GM04503 (cell line): ENCODE measurements at places on chromosomes 2 and 18.
A peak's percentile ranks its signal among the peaks of the same experiment; 100 is the strongest.

- DNase-seq: no peak
Observed at GRCh38 chr2:214575465-214575864, 164.6 kb downstream of the VWC2L start.

- no peak for DNase-seq
Observed at GRCh38 chr2:46471019-46471583, 8.3 kb upstream of the TMEM247 start.

- no peak for DNase-seq
Observed at GRCh38 chr2:172372436-172372835, 55.0 kb upstream of the ITGA6 start.

DNA sequence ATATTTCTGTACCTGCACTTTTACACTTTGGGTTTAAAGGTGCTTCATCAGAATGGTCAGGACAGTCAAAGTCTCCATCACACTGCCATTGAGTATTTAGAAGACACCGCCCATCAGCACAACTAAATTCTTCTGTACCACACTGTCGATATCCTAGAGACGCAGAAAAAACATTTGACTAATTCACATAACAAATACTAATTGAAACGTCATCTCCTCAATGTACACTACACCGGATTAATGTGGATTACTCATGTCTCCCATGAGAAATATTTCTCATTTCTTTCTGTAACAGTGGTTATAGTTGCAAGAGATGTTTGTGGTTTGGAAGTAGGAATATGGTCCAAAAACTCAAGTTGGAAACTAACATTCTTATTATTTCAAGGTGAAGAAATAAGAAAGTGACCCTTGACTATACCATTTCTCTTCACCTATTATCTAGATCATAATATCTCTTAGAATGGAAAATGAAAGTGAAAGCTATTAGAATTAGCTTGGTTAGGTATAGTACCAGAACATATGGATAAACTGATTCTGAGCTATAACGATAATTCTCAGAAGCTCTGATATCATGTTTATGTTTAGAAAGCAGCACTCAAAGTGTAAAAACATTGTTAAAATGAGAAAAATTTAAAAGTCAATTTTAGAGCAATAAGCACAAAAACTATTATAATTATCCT lies 1627.7 kb downstream of the LRP1B start:
- DNase-seq: peak; percentile 65

DNA sequence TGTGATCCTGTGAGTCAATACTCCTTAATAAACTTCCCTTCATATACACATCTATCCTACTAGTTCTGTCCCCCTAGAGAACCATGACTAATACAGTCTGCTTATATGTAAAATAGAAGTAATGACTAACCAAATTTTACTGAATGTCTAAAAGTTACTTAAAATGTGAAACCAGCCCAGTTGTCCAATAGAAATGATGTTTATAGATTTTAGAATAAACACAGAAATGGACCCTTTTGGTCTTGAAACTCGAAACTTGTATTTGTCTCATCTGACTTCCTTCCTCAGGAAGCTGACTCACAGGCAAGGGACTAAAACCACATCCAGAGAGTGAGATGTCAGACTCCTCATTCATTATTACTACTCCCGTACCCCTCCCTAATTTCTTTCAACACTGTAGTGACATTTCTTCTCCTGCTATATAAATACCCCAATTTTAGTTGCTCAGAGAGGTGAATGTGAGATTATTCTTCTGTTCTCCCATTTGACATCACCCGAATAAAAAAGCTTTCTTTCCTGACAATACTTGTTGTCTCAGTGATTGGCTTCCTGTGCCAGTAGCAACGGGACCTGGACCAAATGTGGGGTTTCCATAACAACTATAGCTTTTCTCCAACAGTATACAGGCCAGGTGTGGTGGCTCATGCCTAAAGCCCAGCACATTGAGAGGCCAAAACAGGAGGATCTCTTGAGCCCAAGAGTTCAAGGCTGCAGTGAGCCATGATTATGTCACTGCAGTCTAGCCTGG lies 486.0 kb downstream of the ERBB4 start:
- DNase-seq: no peak

DNA sequence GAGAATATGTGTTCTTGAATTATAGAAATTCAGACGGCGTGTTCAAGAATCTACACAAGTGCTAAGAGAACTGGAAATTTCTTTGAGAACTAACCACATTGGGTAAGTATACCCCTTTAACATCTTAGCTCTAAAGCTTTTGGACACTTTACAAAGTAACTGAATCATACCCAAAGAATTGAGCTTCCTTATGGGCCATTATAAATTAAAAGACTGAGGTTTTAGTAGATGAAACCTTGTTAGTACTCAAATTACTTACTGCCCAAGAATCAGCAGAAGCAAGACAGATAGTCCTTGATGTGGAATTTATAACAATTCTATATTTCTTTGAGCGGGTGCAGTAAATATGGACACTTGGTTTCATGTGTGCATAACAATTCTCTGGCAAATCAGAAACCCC lies 168.3 kb downstream of the PRPF40A start:
- DNase-seq: no peak

DNA sequence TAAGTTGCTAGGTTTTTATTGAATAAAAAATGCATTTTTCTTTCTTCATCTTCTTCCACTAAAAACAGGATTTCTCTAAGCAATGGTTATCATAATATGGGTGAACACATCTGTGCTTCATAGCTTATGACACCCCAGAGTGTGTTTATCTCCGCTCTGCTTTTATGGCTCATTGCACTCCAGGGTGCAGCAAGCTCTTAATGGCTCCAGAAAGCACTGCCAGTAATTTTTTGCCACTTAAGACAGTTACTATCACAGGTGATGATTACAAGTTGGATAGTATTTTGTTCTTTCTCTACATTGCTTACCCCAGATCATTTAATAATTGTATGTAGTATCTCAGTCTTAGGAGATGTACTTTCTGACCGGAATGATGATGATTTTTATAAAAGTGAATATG lies 239.3 kb upstream of the CDH20 start:
- DNase-seq: no peak

DNA sequence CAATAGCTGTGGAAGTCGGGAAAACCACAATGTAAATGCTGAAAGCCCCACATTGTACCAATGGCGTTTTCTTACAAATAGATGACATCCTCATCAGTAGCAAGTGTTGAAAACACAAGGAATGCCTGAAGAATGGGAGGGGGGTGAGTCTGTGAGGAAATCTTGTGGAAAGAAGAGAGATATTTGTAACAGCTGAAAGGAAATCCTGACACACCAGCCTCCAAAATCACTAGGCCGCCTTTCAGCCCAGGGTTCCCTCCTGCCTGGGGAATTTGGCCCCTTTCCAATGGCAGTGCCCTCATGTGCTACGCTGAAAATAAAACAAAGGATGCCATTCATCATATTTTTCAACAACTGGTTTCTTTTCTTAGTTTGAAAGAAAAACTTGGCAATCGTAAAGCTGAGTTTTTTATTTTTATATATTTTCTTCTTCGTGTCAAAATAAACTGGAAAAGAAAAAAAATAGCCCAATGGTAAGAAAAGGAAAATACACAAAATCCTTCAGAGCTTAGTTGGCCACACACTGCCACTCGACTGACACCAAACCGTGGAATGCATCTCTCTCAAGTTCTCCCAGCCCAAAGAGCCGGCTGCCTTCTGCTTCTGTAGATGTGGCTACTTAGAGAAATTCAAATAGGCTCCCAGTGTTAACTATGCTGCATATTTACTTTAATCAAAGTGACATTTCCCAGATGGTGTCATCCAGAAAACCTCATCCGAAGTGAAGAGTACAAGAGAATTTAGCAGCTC lies 52.0 kb downstream of the FTCDNL1 start:
- DNase-seq: no peak

- no peak for DNase-seq
Observed at GRCh38 chr18:36572135-36572856, 256.5 kb downstream of the TPGS2 start.

- no peak for DNase-seq
Observed at GRCh38 chr2:48677450-48677849, 59.8 kb downstream of the GTF2A1L start.

DNA sequence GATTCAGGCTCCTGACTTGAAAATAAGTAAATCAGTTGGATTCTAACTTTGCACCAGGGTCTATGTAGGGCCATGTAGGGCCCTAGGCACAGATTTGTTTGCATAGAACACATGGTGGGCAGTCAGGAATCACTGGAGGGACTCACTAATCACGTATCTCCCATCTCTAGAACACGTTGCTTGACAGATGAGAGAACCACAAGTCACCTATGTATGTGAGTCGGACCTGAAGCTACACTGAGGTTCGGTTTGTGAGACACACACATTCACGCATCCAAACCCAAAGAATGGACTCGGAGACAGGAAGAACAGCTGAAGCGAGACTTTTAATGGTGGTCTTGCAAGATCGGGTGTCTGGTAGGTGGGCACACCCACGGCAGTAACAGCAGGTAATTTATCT lies 157.0 kb downstream of the ZNF516 start:
- DNase-seq: no peak

DNA sequence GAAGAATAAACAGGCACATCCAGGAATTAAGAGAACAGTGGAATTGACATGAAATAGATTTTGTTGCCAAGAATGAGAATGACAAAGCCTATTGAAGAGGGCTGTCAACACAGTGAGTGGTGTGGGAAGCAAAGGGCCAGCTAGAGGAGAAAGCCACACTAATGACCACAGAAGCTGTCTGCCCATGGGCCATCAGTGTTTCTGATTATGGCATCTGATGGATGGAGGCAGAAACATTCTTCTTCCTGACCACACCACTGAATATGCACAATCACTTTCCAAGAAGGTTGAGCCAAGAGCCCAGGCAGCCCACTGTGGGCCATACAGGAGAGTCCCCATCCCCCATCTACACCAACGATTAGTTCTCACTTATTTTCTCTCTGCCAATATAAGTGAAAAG lies 146.0 kb upstream of the SH3BP4 start:
- DNase-seq: no peak

DNA sequence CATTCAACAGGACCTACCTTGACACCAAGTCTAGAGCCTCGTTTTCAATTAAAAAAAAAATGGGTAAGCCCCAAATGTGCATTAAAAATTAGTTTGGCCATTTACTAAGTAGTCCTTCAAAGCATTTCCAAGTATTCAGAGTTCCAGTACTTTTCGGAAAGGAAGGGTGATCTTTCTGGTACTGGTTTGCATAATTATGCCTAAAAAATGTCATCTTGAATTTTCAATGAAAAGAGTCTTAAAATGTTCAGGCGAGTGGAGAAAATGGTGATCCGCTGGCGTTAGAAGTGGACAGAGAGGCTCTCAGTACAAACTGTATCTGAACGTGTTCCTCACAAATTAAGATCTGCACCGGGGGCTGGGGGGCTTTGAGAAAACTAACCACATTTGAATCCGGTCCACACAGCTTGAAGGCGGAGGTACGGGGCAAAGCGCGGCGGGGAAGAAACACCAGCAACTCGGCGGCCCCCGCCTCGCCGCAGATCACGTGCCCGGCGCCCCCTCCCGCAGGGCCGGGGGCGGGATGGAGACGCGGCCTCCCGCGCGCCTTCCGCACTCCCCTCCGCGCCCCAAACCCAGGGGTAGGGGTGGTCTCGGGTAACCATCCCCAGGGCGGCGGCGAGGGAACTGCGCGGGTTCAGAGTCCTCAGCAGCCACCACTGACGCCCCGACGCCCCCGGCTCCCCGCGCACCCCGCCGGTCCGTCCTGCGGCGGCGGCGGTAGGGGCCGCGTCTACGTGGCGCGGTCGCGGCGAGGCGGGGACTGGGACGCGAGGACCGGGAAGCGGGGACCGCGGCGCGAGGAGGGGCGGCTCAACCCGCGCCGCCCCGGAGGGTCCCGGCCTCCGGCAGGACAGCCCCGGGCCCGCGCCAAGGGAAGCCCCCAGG lies 564 bp downstream of the LPIN2 start:
- no peak for DNase-seq

- DNase-seq: no peak
Observed at GRCh38 chr2:22442051-22442450, 942.9 kb upstream of the KLHL29 start.

GRCh38 chr2:88022669-88022921 lies 6.2 kb upstream of the RNU2-63P start:
- no peak for DNase-seq

DNA sequence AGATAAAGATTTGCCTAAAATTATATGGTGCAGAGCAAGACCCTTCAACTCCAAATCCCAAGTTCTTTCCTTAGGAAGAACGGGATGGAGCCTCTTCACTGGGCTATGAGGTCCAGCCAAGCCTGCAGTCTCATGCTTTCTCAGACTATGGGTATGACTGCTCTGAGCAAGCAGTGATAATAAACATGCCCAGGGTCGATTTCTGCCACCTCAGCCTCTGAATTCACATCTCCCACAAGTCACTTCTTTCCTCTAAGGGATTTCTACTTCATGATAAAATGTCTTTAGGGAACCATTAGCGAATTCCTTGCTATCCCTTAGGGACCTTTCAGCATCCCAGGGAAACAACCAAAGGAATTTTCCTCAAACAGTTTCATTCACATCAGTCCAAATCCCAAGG lies 94.8 kb downstream of the GFPT1 start:
- no peak for DNase-seq

DNA sequence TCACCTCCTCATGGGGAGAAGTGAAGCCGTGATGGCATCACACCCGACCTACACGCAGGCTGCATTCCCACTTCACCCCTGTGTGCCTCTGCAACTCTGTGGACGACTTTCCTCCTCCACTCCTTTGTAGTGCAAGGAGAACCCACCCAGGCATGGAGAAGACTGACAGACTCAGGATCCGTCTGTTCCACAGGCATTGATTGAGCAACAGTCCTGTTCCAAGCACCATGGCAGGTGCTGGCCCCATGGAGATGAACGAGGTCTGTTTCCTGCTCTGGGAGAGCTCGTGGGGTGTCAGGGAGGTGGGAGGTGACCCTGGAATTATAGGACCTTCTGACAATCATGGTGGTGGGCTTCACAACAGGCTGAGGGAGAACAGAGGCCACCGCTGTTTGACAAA lies 284.7 kb upstream of the HDAC4 start:
- no peak for DNase-seq

DNA sequence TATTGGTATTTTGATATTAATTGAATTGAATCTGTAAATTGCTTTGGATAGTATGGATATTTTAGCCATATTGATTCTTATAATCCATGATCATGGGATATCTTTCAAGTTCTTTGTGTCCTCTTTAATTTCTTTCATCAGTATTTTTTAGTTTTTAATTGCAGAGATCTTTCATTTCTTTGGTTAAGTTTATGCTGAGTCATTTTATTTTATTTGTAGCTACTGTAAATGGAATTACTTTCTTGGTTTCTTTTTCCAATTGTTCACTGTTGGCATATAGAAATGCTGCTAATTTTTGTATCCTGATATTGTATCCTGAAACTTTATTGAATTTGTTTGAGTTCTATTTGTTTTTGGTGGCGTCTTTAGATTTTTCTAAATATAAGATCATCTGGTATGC lies 79.5 kb upstream of the DSEL start:
- DNase-seq: no peak
